ENCODE measurements at places on chromosomes 13 and 19. TPM values are rescaled to one million over a fixed set of nuclear protein-coding genes. Genes with fewer than 3 reads are reported as not detected.

The SERP2 gene
- 0.54 TPM for total RNA-seq

The APLP1 gene
- 4.7 TPM for total RNA-seq

The EGLN2 gene
- 54.1 TPM for total RNA-seq

The WDR88 gene
- not detected for total RNA-seq
